ENCODE measurements at places on chromosomes 1 and 21. TPM values are rescaled to one million over a fixed set of nuclear protein-coding genes. Genes with fewer than 3 reads are reported as not detected.

Gene RAP1GAP
- total RNA-seq: 37.1 TPM

GRCh38 chr1:206635978-206636345, 626 bp downstream of the DYRK3 start:
- peaks cover 16% of the 10 kb centered on the region for H3K4me1 ChIP-seq

DNA sequence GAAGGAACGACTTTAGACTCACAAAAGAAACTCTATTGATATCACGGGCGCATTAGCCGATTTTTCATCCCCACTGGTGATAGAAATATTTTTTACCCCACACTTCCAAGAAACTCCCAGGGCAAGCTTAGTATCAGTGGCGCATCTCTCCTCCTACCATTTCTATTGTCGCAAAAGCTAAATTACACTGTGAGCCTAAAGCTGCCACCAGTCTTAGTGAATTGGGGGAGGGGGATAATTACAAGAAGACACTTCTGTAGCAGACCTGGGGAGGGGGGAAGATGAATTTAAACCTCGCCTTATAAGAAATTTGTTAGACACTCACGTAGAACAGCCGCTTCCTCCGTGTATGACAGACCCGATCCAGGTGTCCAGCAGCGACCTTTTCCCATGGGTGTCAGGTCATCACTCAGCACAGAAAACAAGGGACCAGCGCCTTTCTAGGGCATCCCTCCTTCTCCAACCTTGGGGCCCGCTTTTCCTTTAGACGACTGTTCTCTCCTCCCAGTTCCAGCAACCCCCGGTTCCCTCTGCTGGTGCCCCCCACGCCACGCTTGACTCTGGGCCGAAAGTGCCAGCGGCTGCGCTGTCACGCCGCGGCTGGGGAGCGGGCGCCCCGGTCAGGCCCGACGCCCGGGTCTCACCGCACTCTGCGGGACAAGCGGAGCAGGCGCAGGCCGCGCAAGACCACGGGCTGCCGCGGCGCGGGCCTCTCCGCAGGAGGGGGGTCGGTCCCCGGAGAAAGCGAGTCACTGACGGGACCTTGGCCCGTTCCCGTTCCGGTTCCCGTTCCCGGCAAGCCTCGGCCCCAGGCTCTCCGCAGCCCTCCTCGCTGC, 821 bp downstream of the PHC2 start:
- H3K27me3 ChIP-seq: peaks cover 11% of the 10 kb centered on the region
- H3K27ac ChIP-seq: no peak overlapping the region
- peak overlapping the region; percentile 43 for H3K4me3 ChIP-seq
- DNase-seq: peak; percentile 76
- peaks cover 4% of the 10 kb centered on the region for H3K4me1 ChIP-seq

Gene IL24
- not detected for total RNA-seq

DNA sequence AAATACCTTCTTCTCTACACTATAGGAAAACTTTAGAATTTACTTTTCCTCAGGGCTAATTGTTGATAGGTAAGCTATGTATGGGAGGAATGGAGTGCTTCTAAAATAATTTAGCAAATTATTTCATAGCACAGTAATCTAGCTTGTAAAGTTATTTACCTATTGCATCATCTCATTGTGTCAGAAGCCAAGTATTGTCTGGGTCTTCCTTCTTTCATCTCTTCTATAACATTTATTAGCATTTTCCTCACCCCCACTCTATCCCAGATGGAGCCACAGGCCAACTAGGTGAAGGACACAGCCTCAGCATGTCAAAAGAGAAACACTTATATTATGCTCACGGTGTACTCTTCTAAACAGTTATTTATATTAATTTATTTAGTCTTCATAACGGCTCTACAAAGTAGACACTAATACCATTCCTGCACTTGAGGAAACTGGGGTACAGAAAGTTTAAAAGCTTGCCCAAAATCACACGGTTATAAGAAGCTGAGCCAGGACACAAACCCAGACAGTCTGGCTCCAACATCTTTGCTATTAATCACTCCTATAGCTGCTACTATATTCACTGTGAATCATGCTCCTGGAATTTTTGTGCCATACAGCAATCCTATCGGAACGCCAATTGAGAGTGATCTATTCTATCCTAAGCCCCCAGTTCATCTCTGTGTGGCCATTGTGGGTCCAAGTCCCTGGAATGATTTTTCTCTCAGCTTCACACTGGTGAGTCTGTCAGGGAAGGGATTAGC, 43.1 kb downstream of the OR10J5 start:
- H3K4me3 ChIP-seq: no peak overlapping the region
- H3K27ac ChIP-seq: no peak overlapping the region
- no peaks in the 10 kb centered on the region for H3K36me3 ChIP-seq
- no peak for DNase-seq
- no peaks in the 10 kb centered on the region for H3K4me1 ChIP-seq

Gene DNM3
- 93.9 TPM for total RNA-seq

Gene TSPAN2
- 29.0 TPM for total RNA-seq

GRCh38 chr1:66166753-66167152, 367.2 kb upstream of the SGIP1 start:
- H3K4me1 ChIP-seq: no peaks in the 10 kb centered on the region
- no peak overlapping the region for H3K27ac ChIP-seq
- H3K4me3 ChIP-seq: no peak overlapping the region
- no peaks in the 10 kb centered on the region for H3K36me3 ChIP-seq
- no peak for DNase-seq

DNA sequence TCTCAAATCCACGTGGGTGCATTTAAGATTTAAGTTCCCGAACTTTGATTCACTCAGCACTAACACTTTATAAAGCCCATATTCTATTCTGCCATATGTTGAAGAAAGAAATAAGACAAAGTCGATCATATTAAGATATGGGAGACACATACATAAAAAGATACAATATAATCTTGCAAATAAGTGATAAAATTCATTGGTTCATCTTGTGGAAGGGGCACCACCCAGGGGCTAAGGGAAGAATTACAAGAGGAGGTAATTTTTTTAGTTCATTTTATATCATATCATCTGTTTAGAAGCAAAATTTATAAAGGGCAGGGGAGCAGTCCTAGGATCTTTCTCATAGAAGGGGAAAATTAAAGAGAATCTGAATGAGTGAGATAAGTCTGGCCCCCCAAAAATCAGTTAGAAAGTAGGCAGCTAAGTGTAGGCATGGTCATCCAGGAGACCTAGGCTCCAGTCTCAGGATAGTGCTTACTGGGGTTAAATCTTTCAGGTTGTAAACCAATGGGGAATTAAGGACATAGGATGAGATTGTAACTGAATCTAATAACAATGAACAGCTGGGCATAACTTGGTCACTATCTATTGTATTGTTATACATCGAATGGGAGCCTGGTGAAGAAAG, 124.2 kb upstream of the L1TD1 start:
- no peak for DNase-seq
- H3K36me3 ChIP-seq: no peaks in the 10 kb centered on the region
- no peaks in the 10 kb centered on the region for H3K27me3 ChIP-seq
- no peak overlapping the region for H3K4me3 ChIP-seq

Gene PDC
- not detected for total RNA-seq

Data from spinal cord (tissue), 10 donors.